Epithelial cell of prostate (primary cell): ENCODE measurements at places on chromosomes 5 and 9.

DNA sequence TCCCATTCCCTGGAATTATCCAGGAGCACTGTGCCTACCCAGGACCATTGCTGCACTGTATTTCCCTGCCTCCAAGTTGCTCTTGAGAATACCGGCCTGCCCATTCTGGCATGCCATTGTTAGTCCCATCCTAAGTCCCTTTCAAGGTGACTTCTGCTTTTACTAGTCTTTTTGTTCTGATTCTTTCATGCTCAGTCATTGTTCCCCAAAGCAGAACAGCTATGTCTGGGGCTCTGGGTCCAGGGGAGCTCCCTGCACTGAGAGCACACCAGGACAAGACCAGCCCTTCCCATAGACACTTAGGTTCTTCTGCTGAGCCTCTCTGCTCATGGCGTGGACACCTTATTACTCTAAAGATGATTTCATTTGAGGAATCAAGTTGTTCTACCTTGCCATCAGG lies 388.9 kb upstream of the KLF4 start:
- no peak for DNase-seq

DNA sequence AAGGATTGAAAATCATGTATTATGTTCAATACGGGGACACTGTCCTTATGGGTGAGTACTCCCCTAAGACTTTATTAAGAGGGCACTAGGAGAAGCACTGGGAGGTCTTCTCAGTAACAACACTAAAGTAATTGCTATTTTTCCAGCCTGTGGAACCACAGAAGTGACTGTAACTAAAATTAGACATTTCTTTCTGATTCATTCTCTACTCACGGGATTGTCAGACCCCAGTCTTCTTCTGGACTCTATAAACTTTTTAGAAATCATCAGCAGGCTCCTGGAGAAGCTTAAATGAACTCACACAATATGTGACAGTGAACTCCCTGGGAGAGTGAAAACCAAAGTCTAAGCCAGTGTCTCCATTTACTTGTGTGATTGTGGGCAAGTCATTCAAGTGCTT lies 14.5 kb downstream of the TLR4 start:
- no peak for DNase-seq

GRCh38 chr5:170482511-170482910 lies 21.3 kb upstream of the KCNIP1 start:
- DNase-seq = no peak

DNA sequence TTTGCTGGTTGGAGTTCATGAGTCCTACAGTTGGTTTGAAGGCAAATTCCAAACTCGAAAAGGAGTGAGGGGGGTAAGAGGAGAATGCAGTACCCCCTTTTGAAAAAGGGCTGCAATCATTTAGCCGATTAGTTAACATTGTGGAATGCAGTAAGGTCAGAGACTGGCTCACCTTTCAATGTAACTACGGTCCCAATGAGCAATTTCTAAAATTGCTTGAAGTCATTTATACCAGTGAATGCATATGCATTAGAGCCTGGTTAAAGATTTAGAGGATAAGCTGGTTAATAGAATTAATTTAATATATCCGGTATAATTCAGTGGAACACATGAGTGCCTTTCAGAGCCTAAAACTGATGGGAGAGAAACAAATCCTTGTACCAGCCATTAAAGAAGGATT lies 172.6 kb upstream of the PAPPA start:
- DNase-seq = no peak

DNA sequence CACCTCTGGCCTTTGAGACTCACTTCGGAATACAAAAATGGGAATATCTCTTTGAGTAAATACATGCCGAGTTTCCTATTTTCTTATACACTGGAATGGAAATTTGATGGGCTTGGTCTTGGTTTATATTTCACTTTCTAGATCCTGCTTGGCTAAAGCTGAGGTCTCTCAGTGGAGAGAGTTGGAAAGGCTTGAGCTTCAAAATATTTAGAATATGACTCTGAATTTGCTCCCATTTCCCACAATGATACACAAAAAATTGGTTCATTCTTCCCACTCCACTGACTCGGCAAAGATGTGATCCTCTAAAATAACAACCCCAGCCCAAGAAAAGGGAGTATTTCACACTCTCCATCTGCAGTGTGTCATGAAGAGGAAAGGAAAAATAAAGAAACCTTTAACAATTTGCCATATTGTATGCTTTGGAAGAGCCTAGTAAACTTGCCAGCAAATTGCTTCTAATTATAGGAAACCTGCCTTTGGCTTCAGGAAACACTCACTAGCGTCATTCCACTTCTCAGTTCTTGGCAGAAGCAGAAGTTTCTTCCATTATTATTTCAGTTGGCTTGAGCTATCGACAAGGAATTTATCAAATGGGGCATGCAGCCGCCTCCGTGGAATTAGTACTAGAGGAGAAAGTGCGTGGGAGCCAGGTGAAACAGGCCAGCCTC lies 302.9 kb downstream of the NSG2 start:
- DNase-seq = no peak

DNA sequence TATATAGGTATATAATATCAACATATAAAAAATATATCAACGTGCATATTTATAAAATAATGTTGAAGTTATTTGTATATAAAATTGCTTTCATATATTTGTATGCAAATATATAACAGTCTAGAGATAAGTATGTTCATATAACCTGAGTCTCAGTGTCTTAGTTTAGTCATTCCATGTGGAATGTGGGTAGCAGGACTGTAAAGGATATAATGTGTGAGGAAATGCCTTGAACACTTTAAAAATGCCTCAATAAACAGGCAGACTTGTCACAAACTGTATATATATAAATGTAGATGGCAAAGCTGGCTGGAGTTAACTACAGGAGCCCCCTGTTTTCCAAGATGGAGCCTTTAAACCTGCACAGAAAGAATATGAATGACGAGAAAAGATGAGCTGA lies 48.4 kb downstream of the CCDC125 start:
- DNase-seq = no peak

GRCh38 chr5:107483231-107484024 lies 187.3 kb downstream of the EFNA5 start:
- no peak for DNase-seq

DNA sequence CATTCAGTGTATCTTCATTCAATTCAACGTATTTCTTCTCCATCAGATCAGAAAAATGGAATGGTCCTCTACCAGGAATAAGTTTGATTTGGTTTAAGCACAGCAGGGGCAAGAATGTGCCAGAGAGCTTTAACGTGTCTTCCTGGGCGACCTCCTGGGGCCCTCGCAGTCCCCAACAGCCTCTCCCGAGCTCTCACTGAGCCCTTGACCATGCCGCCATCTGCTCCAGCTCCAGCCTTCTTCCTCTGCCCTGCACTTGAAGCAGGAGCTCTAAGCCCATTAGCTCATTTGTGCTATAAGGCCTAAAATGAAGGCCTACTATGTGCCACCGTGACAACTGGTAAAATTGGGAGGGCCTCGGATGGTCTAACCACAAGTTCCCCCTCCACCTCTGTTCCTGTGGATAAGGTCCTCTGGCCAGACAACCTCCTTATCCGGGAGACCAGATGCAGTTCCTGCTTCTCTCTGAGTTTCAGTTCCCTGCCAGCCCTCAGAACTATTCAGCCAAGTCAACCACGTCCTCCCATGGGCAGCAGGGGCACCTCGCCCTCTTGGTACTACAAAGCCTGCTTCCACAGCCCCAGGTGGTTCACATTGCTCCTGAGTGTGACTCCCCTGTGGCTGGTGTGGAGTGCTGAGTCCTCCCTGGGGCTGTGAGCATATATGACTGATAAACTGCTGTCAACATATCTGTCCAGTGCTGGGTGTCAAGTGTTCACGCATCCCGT lies 35.8 kb downstream of the C5orf15 start:
- no peak for DNase-seq

DNA sequence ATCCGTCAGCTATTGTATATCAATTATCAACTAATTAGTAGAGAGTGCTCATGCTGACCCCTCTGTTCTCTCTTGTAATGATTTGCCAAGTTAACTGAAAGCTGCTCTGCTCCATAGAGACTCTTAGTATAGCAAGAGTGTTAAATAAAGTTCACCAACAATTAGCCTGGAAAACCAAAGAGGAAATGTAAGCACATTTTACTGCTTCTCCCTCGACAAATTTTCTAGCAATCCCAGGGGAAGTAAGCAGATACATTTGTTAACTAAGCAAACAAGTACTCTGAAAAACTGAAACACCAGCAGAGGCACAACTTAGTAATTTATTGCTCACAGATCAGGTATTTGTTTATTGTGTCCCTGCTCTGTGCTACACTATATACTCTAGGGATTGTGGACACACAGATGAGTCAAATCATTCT lies 162.2 kb downstream of the GLIS3 start:
- peak; percentile 40 for DNase-seq

DNA sequence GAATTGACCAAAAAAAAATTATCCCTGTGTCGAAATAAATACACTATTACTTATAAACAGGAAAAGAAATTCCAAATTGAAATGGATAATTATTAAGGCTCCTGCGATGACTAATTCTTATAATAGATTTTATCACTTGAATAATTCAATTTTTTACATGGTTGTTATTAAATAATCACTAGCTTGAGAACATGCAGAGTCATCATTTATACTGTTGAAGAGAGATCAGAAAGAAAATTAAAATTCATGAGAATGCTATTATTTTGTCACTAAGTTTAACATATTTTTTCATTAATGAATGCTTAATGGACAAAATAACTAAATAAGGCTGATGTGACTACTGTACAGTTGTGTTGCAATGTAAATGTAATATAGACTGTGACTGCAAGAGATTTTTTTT lies 1011.3 kb upstream of the C9orf72 start:
- no peak for DNase-seq

DNA sequence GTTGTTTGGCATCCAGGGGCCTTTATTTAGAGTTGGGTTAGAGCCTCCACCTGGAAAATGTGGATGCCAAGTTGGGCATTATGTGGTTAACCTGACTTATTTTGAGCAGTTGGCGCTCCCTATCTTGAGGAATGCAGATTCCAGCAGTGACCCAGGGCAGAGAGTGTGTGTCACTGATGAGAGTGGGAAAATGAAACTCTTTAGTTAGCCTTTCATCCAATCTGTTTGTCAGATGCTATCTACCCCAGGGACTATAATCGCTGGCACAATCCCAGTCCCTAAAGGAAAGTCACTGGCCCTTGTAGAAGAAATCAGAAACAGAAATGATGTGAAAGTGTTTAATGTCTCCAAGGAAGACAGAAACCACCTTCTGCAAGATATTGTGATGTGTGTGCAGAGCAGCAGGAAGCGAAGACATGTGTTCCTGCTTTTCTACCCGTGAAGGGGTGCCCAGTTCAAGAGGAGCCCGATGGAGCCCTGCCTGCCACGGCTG lies 10.2 kb upstream of the STING1 start:
- DNase-seq = no peak

GRCh38 chr9:105044518-105044917 lies 116.6 kb upstream of the ABCA1 start:
- DNase-seq = no peak

- DNase-seq = no peak
Measured at GRCh38 chr5:136731241-136731900, 366.0 kb upstream of the TRPC7 start.

DNA sequence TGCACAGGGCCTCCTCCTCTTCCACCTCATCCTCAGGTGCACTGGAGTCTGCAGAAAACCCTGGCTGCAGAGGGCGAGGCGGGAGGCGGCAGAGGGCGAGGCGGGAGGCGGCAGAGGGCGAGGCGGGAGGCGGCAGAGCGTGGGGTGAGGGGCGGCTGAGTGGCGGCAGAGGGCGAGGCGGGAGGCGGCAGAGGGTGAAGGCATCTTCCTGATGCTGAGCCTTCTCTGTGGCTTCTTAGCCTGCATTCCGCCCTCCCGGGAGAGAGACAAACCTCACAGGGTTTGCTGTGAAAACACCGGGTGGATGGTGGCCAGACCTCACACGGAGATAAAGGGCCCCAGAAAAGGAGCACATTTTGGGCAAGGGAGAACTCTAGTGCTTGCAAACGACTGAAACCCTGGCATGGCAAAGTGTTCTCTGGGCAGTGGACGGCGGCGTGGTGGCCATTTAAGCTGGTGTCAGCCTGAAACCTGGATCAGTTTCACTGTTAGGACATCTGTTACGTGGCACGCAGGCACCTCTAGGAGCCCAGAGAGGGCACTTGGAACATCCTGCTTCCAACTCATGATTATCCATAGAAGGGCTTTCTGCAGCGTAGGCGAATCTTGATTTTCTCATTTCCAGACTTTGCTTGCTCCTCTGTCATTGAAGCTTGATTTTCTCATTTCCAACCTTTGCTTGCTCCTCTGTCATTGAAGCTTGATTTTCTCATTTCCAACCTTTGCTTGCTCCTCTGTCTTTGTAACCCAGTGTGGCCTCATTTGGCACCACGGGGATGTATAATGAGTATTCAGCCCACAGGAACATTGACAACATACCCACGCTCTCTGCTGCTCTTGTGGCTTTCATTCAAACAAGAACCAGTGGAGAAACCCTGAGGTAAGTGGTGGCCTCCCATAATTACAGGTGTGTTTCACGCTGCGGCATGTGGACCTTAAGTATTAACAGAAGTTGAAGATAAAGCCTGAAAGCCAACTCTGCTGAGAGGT lies 16.3 kb upstream of the PLEKHG4B start:
- no peak for DNase-seq

- no peak for DNase-seq
Measured at GRCh38 chr9:110278080-110278707, 21.9 kb upstream of the TXN start.

DNA sequence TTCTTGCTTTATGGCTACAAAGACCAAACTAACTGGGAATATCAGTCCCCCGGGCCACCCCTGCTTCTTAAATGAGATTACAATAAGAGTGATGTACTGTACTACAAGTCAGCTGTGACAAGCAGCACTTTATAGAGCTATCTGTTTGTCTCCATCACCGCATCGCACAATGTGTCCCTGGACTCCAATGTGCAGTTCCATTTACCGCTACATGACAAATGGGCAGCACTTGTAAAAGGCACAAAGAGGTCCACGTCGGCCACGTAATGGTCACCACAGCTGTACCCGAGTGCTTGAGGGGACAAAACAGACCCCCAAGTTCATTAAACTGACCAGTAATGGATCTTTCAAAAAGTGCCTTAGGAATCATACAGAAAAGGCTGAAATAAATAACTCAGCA lies 54.1 kb downstream of the PSMB7 start:
- no peak for DNase-seq

GRCh38 chr5:178495706-178496105 lies 94.5 kb downstream of the COL23A1 start:
- DNase-seq = no peak

- DNase-seq = no peak
Measured at GRCh38 chr9:132896906-132897305, 18.2 kb downstream of the SPACA9 start.

- no peak for DNase-seq
Measured at GRCh38 chr9:37364751-37365360, 57.6 kb upstream of the GRHPR start.

DNA sequence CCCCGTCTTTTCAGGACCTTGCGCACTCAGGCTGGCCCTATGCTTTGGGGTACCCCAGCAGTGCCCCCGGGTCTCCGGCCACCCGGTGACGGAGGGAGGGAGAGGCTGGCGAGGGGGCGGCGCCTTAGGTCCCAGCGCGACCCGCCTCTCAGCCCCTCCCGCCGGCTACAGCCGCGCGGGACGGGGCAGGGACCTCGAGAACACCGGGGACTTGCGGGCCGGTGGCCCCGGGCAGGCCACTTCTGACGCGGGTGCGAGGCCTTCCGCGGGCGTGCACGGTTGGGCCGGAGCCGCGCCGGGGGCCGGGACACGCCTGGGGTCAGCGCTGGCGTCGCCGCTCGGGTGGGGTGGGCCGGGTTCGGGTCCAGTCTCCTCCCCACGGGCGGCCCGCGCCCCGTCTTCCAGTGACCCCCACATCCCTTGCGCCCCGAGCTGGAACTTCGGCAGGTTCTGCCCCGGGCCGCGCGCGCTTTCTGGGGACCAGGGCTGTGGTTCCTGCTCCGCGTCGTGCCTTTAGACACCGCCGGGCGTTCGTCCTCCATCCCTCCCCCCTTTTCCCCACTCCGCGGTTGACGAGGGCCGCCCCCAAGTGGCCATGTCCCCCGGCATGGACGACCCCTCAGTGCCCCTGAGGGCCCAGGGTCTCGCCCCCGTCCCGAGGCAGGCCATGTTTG lies 3.8 kb upstream of the SQSTM1 start:
- DNase-seq = no peak
